ELF-1 (cell line): ENCODE measurements at places on chromosomes 13 and 19.

- DNase-seq = no peak
Measured at GRCh38 chr19:17406046-17406886, 836 bp upstream of the BST2 start.

GRCh38 chr13:29195456-29195855 is 375.3 kb downstream of the MTUS2 start:
- no peak for DNase-seq

DNA sequence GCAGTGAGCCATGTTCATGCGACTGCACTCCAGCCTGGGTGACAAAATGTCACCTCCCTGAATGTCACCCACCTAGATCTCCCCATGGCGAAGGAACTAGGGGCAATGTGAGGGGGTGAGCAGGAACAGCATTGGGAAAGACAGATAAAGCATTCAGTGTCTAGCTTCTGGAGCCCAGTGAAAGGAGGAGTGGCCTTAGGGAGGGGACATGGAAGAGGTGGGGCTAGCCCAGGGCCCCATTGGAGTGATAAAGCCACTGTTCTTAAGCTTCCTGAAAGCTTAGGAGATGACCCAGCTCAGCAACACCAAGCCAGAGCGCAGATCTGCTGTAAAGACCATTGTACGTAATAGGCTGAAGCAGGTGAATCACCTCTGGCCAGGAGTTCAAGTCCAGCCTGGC is 13.0 kb upstream of the KCNN1 start:
- DNase-seq = no peak

DNA sequence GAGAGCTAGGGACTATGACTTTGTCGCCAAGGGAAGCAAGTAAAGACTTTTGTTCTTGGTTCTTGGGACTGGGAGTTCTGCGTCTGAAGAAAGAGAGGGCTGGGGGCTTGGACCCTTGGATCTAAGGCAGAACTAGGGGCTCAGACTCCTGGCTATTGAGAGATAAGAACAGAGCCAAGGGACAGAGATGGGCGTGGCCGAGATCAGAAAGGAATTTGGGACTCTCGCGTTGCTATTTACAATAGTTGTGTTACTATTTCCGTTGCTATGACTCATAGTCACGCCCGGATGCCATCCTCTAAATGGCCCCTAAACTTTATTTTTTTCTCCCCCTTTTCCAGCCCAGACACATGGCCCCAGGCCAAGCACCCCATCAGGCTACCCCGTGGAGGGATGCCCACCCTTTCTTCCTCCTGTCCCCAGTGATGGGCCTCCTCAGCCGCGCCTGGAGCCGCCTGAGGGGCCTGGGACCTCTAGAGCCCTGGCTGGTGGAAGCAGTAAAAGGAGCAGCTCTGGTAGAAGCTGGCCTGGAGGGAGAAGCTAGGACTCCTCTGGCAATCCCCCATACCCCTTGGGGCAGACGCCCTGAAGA is 759 bp downstream of the PPP1R15A start:
- peak; percentile 92 for DNase-seq

DNA sequence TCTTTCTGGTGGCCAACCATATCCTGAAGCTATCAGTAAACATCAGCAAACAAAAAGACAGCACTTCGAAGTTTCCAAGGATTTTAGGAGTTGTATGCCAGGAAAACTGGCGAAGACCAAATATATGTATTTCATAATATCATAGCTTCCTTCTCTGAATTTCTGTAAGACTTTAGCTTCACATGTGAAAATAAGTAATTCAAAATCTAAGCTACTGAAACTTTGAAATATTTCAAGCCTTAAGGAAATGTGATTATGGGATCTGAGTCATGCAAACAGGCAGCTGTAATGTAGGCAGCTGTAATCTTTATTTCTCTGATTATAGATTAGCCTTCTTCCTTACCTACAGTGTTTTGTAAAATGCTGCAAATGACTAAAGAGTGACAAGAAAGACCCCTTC is 70.7 kb upstream of the ANKRD10 start:
- DNase-seq = no peak

GRCh38 chr19:5578097-5578846 is 10.5 kb upstream of the TINCR start:
- DNase-seq = peak; percentile 83

GRCh38 chr19:33203529-33203928 is 9.4 kb downstream of the LRP3 start:
- no peak for DNase-seq

GRCh38 chr13:49464621-49465325 is 20.7 kb downstream of the SETDB2 start:
- no peak for DNase-seq

DNA sequence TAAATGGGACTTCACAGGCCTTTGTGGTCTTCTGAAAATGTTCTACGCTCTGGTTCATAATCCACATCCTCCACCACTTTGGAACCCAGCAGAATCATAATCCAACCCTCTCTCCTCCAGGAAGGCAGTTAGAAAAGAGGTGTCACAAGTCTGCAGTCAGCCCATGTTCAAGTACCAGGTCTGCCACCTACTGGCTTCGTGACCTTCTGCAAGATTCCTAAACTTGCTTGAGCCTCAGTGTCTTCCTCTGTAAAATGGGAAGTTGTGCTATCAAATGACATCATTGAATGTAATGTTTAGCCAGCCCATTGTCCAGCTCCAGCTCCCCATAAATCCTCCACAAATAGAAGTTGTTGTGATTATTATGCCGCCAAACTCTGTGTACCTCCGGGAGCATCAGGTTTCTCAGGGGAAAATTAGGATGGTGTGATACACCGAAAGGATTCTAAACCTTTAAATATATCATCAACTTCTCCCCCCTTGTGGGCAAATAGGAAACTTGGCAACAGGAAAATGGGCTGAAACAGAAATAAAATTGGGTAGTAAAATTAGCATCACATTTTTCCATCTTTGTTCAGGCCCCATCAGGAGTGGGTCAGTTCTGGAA is 109.7 kb downstream of the NUFIP1 start:
- DNase-seq = peak; percentile 28

DNA sequence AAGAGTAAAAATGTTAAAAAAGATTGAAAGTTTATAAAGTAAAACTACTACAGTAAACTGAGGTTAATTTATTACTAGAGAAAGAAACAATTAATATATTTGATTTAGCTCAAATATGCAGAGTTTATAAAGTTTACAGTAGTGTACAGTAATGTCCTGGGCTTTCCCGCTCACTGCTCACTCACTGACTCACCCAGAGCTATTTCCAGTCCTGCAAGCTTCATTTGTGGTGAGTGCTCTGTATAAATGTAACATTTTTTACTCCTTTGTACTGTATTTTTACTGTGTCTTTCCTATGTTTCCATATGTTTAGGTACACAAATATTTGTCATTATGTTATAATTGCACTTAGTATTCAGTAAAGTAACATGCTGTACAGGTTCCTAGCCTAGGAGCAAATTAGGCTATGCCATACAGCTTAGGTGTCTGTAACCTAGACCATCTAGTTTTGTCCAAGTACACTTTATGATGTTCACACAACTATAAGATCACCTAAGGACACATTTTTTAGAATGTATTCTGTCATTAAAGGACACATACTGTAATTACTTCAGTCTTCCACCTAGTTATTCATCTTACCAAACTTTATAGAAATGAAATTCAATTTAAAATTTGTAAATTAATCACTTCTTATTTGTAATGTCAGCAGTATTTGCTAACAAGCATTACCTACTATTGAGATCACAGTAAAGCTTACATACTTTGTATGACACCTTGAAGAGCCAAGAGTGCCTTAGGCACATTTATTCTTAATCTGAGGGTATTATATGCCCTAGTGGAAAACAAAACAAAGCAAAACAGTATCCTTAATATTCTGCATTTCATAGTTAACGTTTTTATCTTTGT is 683.4 kb downstream of the PCDH9 start:
- no peak for DNase-seq

DNA sequence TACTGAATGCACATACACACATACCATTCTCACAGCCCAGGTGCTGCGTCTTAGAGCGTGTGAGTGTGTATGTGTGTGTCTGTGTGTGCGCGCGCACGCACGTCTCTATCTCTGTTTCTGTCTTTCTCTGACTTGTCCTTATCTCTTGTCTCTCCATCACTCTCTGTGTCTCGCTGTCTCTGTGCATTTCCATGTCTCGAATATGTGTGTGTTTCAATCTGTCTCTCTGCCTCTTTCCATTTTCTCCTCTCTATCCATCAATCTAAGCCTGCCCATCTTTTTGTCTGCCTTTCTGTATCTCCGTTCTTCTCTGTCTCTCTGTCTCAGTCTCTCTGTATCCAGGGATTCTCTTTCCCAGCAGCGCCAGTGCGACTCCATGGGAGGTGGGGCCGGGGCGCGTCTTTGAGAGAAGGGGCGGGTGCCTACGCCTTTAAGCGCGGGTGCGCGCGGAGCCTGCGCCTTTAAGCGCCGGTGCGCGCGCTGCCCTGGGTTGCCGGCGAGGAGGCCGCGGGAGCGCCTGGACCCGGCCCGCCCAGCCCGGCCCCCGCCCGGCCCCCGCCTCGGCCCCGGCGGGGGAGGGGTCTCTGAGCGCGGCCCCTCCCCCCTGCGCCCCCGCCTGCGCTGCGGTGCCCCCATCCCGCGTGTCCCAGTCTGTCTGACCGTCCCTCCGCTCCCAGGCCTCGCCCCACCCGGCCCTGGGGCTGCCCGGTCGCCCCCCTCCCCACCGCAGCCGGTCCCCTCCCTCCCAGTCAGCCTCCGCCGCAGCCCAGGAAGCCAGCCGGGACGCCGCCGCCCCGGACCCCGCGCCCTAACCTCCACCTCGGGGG is at the start of gene LRFN3:
Gene LRFN3 (plus strand): TSS at position 464 of the 827 bp plus-strand sequence. CDS start 3,052 bp downstream, outside the sequence.
- peak; percentile 65 for DNase-seq

DNA sequence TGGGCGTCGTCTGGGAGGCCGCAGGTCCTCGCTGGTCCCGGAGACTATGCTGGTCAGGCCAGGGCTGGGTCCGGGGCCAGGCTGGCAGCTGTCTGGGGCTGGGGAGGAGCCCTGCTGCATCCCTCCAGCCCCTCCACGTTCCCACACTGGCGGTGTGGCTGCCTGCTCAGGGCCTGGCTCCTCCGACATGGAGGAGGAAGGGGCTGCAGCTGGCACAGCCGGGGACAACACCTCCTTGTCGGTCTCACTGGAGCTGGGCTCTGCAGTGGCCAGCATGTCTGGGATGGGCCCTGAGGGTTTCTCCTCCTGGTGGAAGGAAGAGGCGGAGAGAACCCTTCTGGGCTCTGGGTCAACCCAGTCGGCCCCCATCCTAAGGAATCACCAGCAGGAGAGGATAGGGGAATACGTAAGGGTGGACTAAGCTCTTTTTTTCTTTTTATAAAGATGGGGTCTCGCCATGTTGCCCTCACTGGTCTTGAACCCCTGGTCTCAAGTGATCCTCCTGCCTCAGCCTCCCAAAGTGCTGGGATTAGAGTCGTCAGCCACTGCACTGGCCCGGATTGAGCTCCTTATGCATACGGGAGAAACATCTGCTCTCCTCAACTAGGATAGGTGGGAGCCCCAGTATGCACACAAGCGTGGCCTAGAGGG is 806 bp downstream of the ZNF414 start:
- no peak for DNase-seq

DNA sequence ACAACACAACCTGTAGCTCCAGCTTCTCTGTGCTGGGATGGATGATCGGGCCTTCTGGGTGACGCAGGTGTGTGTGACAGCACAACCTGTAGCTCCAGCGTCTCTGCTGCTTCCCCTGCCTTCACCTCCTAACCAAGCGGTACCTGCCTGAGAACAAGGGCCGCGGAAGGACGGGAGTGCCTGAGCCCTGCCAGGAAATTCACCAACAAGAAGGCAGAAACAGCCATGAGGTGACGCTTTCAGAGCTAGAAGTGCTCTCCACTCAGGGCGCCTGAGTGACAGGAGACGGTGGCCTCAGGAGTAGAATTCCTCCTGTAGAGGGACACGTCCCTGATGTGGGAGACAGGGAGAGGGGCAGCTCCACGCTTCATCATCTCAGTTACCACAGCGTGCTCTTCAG is 17.4 kb downstream of the ZNF331 start:
- no peak for DNase-seq

DNA sequence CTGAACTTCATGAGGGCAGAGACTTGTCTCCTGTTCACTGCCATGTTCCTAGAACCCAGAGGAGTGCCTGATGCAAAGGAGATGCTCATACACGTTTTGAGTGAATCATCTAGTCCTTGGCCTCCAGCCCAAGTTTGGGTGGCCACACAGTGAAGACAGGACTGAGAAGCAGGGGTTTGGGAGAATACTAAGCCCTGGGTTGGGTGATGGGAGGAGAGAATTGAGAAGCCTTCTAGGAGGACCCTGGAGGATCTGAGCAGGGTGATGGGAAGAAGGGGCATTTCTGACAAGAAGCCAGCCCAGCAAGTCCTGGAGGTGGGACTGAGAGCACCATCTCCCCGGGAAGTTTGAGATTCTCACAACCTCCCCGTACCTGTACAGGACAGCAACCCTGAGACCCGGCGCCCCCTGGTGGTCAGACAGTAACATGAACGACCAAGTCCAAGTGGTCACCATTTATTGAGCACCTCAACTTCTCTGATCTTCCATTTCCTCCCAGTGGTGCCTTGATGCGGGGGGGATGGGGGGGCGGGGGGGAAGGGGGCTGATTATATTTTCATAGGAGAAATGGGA is 11.0 kb downstream of the CTU1 start:
- DNase-seq = peak; percentile 53

DNA sequence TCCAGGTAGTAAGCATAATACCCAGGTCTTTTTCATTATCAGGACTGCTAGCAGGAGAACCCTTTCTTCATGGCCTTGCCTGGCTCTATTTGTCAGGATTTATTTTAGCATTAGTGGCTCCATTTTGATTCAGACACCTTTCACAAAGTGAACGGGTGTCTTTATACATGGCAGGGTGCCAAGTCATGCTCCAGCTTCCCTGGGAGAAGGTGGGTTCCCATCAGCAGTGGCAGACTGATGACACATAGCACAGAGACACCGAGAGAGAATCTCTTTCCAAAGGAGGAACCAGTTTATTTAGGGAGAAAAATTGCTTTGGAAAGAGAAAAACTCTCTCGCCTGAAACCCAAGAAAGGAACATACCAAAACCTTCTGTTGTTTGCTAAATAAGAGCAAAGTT is 135.3 kb upstream of the TMTC4 start:
- DNase-seq = no peak

DNA sequence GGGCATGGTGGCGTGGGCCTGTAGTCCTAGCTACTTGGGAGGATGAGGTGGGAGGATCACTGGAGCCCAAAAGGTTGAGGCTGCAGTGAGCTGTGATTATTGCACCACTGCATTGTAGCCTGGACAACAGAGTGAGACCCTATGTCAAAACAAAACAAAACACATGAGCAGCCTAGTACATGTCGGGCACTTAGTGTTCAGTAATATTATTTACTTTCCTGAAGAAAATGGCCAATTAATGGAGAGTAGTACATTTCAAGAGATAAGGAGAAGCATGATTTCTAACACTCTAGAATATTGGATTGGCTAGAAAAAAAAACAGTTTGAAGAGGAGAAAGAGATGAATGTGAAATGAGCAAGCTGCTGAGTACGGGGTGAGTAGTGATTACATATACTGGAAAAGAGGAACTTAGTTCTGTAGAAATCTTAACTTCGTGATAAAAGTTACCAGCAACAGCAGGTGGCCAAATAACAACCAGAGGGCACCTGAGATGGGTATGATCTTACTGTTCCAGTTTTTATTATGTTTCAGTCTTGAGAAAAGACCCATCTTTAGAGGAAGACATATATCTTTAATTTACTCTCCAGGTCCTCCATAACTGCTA is 36.2 kb downstream of the SPATA13 start:
- DNase-seq = no peak
